Posterior cingulate gyrus (tissue), 11 donors: ENCODE measurements at places on chromosomes 11 and 22.

- no peak for DNase-seq
Measured at GRCh38 chr22:50563413-50564160, 868 bp upstream of the SYCE3 start.

DNA sequence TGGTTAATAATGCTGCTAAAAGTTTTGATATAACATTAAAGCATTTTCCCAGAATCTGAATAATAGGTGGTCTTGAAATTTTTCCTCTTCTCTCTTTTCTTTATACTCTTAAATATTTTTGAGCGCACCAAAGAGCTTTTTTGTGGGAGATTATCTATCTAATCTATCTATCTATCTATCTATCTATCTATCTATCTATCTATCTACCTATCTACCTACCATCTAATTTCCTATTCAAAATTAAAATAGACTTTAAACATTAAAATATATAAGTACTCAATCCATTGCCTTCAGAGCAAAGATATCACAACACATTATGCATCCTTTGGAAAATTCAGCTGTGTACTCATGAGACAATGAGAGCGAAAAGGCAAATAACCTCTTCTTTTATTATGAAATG lies 55.8 kb downstream of the ELMOD1 start:
- DNase-seq: no peak

DNA sequence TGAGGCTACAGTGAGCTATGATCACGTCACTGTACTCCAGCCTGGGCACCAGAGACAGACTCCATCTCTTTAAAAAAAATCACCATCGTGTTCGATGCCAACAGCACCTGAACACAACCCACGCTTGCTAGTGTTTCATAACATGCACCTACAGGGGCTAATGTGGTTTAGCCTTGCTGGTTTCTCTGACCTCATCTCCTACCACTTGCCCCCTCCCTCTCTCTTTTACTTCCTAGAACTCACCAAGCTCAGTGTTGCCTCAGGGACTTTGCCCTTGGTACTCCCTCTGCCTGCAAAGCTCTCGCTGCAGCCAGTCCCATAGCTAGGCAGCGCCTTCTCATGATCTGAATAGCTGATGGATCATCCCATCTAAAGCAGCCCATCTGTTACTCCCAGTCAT lies 99.8 kb downstream of the FBXO7 start:
- no peak for DNase-seq

DNA sequence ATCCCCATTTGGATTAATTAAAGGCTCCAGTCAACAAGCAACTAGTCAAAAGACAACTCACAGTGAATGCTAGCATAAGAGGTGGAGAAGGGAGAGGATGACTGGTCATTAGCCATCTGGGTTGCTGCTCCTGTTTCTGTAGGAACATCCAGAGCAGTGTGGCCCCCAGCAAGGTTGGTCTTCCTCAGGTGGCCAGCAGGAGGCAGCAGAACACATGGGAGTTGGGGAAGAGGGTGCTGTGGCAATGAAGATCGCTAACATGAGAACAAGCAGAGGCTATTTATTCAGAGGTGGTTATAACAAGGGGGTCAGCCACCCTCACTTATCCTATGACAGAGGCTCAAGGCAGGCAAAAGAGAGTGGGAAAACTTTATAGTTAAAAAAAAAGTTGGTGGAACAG lies 21.3 kb downstream of the IZUMO1R start:
- DNase-seq: no peak

- no peak for DNase-seq
Measured at GRCh38 chr11:44726283-44727113, at the start of gene TSPAN18. TSS of gene TSPAN18 (plus strand) at chr11:44726962. CDS start at chr11:44906417, 179,455 bp downstream.

- DNase-seq: no peak
Measured at GRCh38 chr11:1838426-1839144, at the start of gene TNNI2. TSS of gene TNNI2 (plus strand) at chr11:1838981. CDS start at chr11:1839697, 716 bp downstream.
